Activated T-cell treated with anti-CD3 and anti-CD28 coated beads for 48 hours (primary cell): ENCODE measurements at places on chromosomes 3 and 15.

DNA sequence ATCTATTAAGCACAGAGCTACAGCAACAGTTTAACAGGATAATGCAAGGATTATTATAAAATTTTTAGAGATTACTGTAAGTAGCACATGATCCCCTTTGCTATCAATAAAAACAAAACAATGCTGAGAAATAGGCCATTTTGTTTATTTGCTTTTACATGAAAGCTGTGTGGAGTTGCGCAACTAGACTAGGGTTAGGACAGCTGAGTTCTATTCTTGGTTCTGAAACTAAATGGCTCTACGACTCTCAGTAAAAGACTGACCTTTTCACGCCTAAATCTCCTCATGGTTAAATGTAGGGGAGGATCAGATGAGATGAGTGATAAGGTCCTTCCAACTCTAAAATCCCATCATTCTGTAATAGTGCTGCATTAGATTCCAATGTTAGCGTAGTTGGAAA is 25.0 kb downstream of the KCNMB2 start:
- DNase-seq, result no peak

DNA sequence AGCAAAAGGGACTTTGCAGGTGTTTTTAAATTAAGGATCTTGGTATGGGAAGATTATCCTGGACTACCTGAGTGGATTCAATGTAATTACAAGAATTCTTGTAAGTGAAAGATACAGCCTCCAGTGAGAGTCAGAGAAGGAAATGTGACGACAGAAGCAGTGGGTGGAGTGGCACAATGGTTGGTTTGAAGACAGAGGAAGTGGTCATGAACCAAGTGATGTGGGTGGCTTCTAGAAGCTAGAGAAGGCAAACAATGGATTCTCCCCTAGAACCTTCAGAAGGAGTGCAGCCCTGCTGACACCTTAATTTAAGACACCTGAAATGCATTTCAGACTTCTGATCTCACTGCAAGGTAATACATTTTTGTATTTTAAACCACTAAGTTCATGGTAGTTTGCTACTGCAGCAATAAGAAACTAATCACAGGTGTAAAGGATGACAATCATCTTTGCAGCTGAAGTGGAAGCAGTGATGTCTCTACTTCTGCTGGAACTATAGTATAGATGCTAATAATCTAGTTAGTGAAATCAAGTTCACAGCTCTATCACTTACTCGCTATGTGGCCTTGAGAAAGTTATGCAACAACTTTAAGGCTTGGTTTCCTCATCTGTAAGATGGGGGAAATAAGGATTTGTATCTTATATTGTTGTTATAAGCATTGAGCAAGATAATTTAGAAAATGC is 403.4 kb upstream of the SUCLG2 start:
- peak; percentile 12 for DNase-seq

DNA sequence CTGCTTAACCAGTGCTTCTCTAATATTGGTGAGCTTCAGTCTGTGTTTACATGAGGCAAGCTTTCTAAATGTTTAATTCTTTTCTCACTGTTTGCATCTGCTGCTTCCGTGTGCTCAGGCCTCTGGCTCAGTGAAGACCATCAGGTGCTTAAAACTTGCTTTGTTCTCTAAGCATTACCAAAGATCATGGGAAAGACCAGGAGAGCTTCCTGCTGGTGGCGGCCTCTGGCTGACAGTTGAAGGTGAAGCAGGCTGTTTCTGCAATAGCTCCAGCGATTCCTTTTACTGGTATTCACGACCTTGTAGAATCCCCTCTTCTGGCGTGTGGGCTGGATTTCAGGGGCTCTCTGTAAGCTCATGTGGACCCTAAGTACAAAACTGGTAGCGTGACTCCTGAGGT is 45.1 kb downstream of the EDEM1 start:
- DNase-seq, result no peak

- DNase-seq, result no peak
Observed at GRCh38 chr15:40957581-40958051, 4.3 kb downstream of the CHAC1 start.

DNA sequence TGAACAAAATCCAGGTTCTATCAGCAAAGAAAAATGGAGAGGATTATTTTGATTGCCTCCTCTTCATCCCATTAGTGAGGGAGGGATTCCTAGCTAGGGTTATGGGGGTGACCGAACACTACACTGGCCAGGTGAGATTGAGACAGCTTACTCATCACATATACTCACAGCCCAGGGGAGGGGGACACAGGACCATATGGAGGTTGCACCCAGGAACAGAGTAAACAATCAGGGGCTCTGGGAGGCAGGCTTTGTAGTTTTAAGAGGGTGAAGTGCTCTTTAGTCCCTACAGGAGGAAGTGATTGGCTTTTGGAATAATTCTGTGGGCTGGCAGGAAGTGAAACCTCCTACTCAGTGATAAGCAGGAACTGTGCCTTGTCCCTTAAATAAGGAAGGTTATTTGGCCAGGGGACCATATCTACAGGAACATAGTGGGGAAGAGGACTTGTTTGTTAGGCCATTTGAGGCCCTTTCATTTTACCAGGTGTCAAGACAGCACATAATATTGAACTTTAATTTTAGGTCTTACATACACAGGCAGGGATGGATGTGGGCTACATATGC is 17.5 kb upstream of the KCTD6 start:
- no peak for DNase-seq

DNA sequence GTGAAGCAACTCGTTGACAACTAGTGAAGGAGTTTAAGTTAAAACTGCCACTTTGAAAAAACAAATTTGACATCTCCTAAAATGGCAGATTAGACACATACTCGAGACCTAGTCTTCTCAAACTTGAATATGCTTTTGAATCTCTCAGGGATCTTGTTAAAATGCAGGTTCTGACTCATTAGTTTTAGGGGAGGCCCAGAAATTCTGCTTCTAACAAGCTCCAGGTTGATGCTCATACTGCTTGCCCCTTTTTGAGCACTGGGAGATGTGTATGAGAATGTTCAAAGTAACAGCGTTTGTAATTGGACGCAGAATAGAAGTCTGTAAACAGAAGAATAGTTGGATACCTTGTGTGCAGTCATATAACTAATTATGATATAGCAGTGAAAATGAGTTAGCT is 1.6 kb downstream of the C3orf38 start:
- no peak for DNase-seq

- DNase-seq, result no peak
Observed at GRCh38 chr15:89052474-89052873, 35.8 kb upstream of the ABHD2 start.

DNA sequence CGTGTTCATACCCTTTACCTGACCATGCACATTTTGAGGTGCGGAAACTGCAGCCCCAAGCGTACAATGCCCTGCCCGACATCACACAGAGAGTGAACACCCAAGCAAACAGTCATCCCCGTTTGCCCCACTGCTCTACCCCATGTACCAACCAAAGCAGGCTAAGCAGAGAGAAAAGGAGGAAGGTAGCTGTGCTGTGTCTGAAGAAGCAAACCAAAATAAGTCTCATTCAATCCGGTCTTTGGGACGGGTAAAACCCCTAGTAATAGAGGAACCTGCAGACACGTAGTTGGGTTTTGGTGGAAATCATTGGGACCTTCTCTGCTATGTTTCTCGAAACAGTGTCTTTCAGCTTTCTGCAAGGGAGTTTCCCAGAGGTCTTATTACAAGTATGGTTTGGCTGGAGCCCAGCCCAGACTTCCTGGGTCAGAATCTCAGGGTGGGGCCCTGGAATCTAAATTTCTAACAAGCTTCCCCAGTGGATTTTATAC is 164.6 kb upstream of the HES1 start:
- DNase-seq, result no peak

GRCh38 chr3:56985878-56986277 is 74.6 kb upstream of the SPATA12 start:
- no peak for DNase-seq

- DNase-seq, result no peak
Observed at GRCh38 chr3:116028157-116028556, 404.8 kb downstream of the GAP43 start.

DNA sequence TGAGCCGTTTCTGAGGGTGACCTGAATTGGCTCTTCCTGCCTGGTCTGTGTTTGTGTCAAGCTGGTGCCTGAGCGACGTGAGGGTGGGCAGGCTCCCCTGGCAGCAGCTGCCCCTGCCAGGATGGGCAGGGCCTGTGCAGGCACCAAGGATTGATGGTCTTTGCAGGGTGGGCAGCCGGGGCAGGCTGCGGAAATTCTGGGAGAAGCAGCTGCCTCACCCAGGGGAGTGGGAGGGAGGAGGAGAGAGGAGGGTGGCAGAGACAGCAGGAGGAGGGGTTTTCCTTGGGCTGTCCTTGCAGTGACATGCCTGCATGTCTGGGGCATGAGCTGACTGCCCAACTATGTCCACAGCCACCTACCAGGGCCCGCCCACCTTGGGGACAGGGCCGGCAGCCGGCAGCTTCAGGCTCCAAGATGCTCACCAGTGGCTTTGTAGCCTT is 27.9 kb upstream of the SLC6A6 start:
- no peak for DNase-seq

DNA sequence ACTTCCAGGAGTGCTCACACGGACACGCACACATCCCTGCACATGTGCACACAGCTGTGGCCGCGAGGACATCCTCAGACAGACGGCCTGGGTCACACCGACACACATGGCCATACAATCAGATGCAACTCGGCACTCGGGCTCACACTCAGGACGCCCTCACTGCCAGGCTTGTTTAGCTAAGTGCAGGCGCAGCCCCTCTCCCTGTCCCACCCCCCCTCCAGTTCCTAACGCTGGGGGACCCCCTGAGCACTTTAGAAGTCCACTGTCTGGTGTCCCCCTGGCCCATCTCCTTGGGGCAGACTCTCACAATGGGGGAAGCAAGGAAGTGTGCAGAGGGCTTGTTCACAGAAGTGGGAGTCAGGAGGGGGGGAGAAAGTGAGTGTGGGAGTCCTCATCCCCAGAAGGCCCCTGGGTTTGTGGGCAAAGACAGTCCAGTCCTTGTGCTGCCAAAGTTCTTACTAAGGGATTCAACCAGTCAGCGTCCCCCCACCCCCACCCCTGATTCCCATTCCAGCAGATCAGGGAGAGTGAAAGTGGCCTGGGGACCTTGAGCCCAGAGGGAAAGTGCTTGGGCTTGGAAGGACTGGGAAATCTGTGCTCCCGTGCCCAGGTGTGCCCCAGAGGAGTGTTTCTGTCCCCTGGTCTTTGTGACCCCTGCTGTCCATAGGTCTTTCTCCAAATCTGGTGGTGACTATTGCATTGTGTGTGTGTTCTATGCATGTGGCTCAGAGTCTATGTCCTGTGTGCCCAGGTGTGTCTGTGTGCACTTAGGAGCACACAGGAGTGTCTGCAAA is 767 bp upstream of the GATA2 start:
- no peak for DNase-seq

DNA sequence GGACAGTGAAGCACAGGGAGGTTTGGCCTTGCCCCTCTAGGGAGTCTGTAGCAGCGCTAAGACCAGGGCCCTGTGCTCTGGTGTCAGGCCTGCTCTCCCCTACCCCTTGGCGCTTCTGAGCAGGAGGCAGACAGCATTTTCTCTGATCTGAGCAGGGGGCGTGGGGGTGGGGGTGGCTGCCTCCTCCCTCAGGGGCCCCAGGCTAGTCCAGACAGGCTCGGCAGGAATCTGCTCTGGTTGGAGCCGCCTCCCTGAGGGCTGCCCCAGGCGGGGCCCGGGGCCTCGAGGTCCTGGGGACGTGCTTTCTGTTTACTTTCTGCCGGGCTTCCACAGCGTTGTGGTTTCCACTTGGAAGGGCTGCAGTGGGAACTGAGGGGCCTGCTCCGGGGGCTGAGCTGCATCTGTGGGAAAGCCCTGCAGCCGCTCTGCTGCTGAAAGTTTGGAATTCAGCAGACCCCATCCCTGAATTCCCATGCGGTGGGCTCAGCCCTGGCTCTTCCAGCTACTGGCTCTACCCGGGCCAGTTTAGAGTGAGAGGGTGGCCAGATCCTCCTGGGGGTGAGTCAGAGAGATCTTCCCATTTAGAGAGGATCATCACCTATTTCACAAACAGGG is 105.4 kb downstream of the LINGO1 start:
- DNase-seq, result no peak

DNA sequence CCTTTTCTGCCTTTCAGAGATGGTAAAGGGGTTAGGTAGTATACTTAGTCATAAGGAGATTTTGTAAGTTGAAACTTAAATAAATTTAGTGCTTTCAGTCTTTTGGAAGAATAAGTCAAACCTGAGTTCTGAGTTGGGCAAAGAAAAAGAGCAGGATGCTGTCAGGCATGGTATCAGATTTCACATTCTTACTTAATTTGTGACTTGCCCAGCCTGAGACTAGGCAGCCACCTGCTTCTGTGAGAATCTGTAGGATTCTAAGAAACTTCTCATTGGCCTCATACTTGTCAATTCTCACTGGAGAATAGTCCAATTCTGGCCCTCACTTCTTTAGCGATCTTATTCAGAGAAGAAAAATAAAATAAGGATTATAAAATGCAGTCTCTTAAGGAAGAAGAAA is 577.5 kb downstream of the DIPK2A start:
- DNase-seq, result no peak

- no peak for DNase-seq
Observed at GRCh38 chr3:189909573-189909972, 211.1 kb downstream of the P3H2 start.

DNA sequence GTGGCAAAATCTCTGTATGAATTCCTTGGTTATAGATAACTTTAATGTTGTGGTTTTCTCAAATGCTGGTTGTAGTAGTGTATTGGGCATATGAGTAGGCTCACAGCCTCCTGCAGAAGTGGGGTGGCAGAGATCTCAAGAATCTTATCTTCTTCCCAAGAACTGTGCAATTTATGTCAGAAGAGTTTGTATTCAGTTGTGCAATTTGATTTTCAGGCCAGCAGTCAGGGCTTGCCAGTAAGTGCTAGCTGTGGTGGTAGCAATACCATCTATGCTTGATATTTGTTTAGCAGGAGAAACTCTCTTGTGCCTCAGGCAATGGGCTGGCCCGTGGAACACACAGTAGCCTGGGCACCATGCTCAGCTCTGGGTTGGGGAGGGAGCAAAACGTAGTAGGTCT is 58.4 kb upstream of the GOLIM4 start:
- DNase-seq, result no peak

- DNase-seq, result no peak
Observed at GRCh38 chr3:195226900-195227447, 44.0 kb downstream of the XXYLT1 start.

- DNase-seq, result no peak
Observed at GRCh38 chr3:154517404-154517803, 87.4 kb upstream of the GPR149 start.

- DNase-seq, result no peak
Observed at GRCh38 chr3:49787182-49787464, 781 bp upstream of the IP6K1 start.

- DNase-seq, result no peak
Observed at GRCh38 chr3:13215940-13216546, 142.8 kb upstream of the IQSEC1 start.

GRCh38 chr3:94365006-94365405 is 302.1 kb downstream of the NSUN3 start:
- no peak for DNase-seq

DNA sequence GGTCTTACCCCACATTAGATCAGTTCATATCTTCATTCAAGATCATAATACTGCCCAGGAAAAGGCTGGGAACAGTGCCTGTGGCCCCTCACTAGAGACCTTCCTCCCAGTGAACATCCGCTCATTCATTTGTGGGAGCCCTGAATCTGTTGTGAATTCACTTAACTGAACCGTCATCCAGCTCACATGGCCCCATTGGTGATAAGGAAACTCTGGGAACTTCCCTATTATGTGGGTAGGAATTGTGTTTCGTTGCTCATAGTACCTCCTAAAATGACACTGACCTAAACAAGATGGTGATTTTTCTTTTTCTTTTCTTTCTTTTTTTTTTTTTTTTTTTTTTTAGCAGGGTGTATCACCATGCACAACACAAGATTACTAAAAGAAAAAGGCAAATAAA is 6.8 kb upstream of the MESP2 start:
- no peak for DNase-seq

- no peak for DNase-seq
Observed at GRCh38 chr3:45087155-45087554, 59.0 kb downstream of the CDCP1 start.

GRCh38 chr3:42264399-42265058 is 1.5 kb downstream of the CCK start:
- DNase-seq, result no peak
